ENCODE measurements at places on chromosomes 13 and 19.

DNA sequence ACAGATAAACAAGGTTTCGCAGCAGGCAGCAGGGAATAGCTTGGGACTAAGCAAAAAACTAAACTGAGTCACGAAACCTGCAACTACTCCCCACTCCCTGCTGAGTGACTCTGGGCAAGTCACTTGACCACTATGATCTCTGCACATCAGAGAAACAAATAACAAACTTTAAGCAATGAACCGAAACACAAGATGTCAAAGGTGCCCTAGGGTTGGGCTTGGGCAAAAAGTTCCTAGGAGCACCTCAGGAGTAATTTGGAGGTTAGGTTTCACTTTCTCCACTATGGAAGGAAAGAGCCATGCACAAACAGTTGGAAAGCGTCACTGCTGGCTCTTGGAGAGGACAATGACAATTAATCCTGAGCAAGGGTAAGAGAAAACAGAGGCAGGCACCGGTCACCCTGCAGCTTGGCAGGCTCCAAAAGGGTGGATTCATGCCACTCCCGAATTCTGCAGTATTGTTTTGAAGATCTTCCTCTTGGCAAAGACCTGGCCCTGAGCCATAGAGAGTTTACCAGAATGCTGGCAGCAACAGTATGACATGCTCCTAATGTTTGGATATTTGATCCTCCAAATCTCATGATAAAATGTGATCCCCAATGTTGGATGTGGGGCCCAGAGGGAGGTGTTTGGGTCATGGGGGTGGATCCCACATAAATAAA, 60.3 kb downstream of the CRYL1 start:
- no peak for DNase-seq

- DNase-seq = no peak
These were observed 178.0 kb downstream of the KCTD12 start for GRCh38 chr13:76708138-76708688.

DNA sequence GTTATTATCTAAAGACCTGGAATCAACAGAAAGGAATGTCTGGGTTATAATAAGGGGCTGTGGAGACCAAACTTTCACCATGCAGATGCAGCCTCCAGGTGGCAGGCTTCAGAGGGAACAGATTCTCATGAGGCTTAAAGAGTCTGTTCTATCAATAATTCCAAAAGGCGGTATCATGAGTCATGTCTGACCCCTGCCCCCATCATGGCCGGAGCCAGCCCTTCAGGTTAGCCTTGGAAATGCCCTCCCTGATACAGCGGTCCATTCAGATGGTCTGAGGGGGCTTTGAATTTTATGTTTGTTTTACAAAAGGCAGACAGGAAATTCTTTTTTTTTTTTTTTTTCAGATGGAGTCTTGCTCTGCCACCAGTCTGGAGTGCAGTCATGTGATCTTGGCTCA, 21.7 kb upstream of the LAMP1 start:
- peak; percentile 54 for DNase-seq

DNA sequence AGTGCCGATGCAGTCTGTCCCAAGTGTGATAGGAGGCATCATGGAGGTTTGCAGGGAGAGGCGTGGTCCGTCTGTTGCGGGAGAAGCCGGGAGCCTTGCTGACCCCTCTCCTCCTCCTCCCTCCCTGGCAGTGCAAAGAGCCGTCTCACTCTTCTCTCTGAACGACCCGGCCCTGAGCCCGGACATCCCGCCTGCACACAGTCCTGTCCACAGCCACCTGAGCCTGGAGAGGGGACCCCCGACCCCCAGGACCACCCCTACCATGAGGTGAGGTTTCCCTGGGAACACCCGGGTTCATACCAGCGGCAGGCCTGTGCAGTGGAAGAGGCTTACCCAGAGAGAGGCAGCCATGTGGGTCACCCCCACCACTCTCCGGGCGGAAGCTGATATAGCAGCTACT, 22.3 kb downstream of the DPF1 start:
- no peak for DNase-seq

DNA sequence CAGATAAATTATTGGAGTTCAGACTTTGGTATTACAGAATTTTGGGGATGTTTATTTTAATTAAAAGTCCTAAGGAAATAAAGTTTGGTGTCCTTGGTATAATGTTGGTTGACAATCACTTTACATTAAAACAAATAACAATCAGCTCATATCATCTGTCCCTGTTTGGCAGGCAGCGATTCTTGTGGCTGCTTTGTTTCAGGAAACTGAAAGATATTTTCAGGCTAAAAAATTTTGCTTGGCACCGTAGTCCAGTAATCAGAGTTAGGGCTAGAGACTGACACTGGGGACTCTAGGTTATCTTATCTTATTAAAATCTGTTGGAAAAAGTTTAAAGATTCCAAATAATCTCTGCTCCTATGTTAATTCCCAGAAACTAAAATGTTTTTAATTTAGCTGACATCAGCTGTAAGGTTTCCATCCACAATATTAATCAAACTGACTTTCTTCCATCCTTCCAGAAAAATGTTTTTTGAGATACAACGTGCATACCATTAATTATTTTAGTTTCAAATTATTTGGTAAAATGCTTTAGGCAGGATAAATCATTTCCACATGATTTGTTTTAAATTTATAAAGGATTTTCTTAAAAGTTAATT, 97.6 kb downstream of the ZIC5 start:
- no peak for DNase-seq

GRCh38 chr13:38518328-38518727, 168.5 kb upstream of the FREM2 start:
- no peak for DNase-seq

DNA sequence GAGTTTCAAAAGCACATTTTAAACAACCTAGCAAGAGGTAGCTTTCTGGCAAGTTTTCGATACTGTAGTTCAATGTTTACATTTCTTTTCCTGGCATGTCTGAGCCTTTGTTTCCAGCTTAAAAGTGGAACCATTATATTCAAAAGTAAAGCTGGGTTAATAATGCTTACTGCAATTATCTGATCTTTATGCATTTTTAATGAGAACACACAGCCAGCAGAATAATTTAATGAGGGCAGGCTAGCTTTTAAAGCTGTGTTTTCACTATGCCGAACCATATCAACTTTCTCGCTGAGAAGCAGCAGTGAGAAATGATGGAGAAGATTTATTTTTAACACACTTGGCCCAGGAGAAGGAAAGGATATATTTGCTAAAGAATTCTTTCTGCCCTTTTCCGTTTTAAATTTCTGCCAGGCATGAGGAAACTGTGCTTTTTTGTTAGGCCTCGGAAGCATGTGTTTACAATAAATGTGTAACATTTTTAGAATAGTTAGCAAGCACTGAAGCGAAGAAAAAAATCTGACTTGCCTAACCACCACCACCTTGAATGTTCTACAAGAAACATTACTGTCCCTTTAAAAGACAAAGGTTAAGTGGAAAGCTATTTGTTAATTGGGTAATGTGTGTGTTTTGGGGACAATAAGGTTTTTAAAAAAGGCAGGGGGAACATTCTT, 1.0 kb downstream of the MBNL2 start:
- no peak for DNase-seq

Data from CD8-positive, alpha-beta T cell (primary cell).